ENCODE measurements at places on chromosomes 11 and 22.
A peak's percentile ranks its signal among the peaks of the same experiment; 100 is the strongest.

DNA sequence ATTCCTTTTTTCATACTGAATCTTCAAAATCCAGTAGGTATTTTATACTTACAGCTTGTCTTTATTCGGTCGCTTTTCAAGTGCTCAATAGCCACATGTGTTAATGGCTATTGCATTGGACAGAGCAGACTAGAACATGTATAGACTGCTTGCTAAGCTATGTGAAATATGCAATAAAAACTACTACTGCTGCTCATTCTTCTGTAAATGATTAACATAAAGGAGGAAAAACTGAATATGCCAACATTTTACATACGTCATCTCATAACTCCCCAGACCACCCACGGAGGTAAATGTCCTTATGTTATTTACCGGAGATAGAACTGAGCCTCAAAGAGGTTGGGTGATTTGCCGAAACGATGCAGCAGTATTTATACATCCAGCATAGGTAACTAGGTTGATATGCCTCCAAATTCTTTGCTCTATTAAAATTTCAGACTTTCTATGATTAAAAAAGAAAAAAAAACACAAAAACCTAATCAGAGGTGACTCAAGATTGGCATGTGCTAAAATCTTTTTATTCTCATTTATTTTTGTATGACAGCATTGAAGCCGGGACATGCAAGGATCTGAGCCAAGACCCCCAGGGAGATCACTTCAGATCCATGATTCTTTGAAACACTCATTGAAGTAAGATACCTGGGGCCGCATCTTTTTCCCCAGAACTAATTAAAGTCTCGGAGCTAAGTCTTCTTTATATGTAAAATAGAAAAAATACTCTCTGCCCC lies 78.5 kb upstream of the OR5AK2 start:
- no peak for DNase-seq

DNA sequence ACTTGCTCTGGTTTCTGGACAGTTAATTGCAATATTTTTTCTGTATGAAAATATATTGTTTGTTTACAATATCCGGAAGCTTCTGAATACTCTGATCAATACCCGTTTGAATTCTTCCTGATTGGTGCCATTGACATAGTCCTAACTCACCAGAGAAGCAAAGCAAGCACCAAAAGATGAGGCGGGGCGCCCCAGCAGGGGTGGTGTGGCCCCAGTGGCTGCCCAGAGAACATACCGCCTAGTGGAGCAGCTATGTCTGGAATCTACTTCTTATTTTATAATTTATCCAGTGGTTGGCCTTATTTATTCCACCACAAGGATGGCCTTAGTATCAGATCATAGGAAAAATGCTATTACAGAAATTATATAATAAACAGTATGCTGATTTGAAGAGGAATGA lies 610.7 kb downstream of the JRKL start:
- DNase-seq: no peak

GRCh38 chr11:18106688-18107087 lies 806 bp upstream of the SAAL1 start:
- DNase-seq: no peak

- peak; percentile 63 for DNase-seq
Measured at GRCh38 chr11:129375751-129376657, at the start of gene BARX2. Gene BARX2 (plus strand): TSS chr11:129375848. CDS start chr11:129376036, 188 bp downstream.

DNA sequence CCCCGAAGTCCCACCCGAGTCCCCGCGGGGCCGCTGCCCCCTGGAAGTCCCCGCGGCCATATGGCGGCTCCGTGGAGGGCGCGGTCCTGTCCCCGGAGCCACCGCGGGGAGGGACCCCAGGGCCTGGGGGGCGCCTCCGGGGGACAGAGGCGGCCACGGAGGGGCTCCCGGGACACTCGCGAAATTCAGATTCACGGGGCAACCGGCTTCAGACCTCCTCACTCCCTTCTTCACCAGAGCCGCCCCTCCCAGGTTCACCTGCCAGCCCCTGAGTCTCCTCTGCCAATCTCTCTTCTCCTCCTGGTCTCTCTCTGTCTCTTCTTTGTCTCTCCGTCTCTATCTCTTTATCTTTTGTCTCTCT lies 28.2 kb upstream of the TOLLIP start:
- no peak for DNase-seq

GRCh38 chr11:8352876-8353505 lies 89.3 kb upstream of the LMO1 start:
- DNase-seq: no peak

DNA sequence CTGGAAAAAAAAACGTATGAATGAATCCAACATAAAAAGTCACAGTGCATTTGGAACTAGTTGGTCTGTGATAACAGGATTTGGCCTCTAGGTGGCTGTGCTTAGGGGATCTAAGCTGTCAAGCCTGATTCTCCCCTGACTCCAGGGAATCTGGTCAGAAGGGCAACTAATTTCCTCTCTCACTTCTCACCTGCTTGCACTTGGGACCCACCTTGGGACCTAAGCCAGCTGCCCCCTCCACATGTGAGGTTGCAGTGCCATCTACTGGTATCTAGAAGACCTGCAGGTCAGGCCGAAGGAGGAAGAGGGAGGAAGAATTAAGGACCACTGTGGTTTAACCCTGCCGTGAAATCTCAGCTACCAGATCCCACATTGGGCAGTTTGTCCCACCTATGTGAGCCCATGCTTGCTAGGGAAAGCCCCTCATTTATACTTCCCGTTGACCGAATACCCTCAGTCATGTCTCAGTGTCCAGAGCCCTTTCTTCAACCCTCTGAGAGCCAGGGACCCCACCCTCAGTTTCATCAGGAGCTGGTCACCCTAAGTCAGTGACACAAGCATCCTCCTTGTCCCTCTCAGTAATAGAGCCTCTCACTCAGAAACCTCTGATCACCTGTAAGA lies 33.2 kb upstream of the CAVIN3 start:
- peak; percentile 65 for DNase-seq

- peak; percentile 26 for DNase-seq
Measured at GRCh38 chr11:123183391-123184099, 11.5 kb downstream of the CLMP start.

DNA sequence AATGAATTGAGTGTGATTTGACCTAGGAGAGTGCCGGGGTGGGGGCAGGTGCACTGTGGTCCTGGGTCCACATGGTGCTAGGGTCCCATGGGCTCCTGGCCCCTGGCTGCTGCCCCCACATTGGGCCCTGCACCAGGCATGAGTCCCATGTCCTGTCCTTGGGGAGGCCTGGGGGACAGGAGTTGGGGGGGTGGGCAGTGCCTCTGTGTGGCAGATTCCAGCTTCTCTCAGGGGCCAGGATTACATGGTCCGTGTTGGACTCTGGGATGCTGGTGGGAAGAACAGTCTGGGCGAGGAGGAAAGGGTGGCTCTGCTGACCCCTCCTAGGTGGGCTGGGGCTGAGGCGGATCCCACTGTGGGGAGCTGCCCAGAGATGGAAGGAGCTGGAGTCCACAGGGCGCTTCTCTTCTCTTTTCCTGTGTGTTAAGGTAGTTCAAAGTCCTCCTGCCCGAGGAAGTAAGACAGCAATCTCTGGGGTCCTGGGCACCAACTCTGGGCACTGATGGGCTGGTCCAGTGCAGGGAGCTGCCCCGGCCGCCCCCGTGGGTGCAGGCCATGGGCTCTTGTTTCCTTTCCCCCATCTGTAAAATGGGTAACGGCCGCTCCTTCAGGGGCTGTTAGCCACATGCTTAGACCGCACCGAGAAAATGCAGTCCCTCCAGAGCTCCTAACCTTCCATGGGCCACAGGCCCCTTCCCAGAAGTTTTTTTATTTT lies 19.8 kb downstream of the KCNQ1 start:
- no peak for DNase-seq

DNA sequence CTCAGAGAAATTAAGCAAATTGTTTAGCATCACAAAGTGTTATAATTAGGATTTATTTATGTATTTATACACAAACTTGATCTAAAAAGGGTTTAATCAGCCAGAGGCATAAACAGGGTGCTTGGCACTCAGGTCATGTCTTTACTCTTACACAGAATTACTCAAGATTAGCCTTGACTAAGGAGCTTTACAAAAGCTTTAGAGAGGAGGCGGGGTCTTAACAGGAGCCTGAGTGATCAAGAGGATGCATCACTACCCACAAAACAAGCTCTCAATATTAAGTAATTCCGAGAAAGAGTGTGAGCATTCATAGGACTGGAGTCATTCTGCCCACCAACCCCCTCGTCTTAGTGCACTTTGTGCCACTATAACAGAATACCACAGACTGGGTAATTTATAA lies 103.0 kb downstream of the SPATA19 start:
- no peak for DNase-seq

- DNase-seq: peak; percentile 19
Measured at GRCh38 chr11:116742104-116742503, 30.7 kb downstream of the BUD13 start.

DNA sequence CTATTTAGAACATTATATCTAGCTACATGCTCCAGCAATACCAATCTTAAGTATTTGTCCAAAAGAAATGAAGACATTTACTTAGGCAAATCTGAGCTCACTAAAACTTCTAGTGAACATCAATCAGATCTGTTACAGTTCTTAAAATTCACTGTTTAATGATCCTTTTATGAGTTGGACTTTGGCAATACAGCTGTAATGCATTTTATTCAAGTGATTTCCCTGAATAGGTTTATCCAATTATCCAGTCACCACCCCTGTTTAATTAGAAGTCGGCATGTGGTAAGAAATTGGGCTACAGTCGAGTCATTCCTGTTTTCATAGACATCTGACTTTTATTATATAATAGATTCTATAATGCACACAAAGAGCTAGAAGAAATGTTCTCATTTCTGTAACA lies 1029.0 kb upstream of the TENM4 start:
- DNase-seq: no peak

GRCh38 chr11:34587282-34587677 lies 33.6 kb upstream of the EHF start:
- no peak for DNase-seq

DNA sequence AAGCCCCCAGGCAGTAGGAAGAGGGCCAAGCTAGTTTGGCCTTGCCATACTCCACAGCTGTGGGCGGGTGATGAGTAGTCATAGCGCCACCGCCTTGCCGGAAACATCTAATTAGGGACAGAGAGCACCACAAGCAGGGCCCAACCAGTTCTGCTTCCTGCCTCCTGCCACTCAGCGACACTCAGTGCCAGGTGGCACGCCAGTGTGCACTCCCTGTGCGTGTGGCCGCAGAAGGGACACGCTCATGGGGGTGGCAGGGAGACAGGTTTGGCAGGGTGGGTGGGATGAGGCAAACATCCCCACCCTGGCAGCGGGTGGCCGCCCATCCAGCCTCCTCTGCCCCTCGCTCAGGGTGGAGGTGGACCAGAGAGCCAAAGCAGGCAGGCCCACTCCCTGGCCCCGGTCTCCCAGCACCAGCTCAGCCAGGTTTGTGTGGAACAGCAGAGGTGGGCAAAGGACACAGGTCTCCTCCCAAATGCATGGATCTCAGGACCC lies 4.9 kb downstream of the OVOL1 start:
- peak; percentile 75 for DNase-seq

DNA sequence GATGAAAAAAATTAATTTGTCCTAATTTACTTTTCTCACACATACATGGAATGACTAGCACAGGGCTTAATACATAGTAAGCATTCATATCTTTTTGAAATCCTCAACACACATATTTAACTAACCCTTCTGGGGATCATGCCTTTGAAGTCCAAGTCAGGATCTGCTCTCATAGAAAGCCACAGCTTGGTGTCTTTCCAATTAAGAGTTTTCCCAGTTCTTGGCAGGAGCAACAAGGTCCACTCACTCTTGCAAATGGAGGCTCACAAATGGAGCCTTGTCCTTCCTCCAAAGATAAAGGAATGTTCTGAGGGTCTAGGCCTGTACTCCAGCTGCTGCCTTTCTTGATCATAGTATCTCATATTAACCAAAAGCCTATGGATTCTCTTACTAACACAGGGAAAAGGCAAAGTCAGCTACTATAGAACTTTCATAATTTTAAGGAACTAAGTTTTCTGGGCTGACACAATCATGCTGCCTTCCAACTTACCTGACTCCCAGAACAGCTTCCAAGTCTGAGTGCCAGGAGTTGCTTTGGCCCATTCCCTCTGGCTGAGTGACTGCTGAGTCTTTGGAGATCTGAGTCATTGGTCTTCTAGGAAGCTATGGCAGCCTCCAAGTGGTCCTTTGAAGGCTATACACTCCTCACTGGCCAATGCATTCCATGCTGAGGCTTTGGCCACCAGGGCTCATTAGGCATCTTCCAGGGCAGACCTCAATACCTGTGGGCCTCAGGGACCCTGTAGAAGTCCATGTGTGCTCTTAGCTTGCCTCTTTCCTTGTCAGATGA lies 25.8 kb upstream of the NUCB2 start:
- DNase-seq: no peak

Measured in stimulated activated CD4-positive, alpha-beta T cell treated with anti-CD3 and anti-CD28 coated beads, Interleukin-15, amount 100 ng/mL, for 24 hours (primary cell).